ENCODE measurements at places on chromosomes 2 and 18.

- DNase-seq, result no peak
Observed at GRCh38 chr2:172082944-172083627, 2.2 kb upstream of the DLX1 start.

GRCh38 chr18:12968619-12969018, 20.8 kb downstream of the SEH1L start:
- DNase-seq, result peak; percentile 48

GRCh38 chr2:24076849-24077534, 866 bp upstream of the SF3B6 start:
- DNase-seq, result peak; percentile 8

- DNase-seq, result no peak
Observed at GRCh38 chr2:85720533-85720932, 26.4 kb downstream of the GNLY start.

GRCh38 chr2:83991992-83992391, 467.1 kb downstream of the SUCLG1 start:
- no peak for DNase-seq

DNA sequence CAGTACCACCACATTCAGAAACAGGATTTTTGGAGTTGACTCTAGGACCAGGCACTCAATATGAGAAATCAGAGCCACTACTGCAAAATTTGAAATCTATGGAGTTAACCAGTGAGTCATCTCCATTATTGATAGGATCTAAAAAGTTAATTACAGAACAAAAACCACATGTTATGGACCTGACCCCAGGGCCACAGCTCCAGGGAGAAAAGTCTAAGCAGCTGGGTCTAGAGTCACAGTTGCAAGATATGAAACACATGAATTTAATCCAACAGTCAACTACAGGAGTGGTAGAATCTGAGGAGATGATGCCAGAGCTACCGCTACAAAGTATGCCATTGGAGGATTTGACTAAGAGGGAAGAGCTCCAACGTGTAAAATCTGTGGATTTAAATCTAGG, 13.4 kb upstream of the ZNF512 start:
- DNase-seq, result no peak

DNA sequence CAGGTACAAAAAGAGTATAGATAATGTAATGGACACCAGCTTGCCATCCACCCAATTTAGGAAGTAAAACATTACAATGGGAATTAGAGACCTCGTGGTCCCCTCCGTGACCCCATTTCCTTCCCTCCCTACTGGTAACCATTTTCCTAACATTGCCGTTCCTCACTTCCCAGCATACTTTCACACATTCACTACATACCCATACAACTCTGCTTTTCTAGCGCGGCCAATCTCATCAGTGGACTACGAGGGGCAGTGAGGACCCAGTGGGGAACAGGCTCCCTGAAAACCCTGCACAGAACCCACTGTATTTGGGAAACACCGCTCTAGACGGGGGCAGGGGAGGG, 1.1 kb downstream of the ENOSF1 start:
- DNase-seq, result no peak

DNA sequence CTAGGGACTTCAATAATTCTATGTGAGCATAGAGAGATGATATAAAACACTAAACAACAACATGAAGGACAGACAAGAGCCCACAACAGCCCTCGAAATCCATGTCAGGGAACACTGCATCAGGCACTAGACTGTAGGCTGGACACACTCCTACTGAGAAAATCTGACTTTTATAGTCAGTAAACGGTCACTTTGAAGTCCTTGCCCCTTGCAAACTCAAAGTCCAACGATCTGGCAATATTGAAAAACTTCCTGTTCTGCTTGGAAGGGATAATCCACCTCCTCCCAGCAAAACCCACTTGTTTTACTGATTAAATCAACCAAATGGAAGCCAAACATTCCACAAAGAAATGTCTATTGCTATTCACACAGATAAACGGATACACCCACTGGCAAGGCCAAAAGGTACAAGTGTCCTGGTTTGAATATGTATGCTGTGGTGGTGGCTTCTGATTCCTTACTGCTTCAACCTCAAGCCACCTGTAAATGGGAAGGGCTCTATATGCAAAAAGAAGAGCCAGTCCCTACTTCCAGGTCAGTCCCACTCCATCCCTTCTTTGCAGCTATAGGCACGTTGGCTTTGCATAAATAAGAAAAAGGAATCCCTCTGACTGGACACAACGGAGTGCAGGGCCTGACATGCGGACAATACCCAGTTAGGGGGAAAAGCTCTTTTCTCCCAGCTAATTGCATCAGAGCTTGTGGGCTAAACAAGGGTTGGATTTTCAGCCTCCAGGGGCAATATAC, 56.6 kb downstream of the STK39 start:
- no peak for DNase-seq

- DNase-seq, result no peak
Observed at GRCh38 chr2:196278491-196278911, 107.1 kb upstream of the STK17B start.

DNA sequence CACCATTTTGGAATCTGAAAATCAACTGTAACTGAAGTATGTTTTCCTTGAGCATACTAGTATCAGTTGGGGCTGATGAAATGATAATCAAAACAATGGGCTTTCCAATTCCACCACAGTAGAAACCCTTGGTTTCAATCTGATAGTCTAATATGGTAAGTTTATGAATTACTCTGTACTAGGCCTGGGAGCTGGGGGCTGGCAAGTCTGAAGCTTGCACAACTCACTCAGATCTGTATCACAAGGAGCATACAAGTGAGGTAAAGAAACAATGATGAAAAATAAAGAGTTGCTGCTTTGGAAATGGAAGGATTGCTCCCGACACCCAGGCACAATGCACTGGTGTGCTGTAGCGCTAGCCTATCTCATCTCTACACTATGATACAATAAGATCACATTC, 19.4 kb downstream of the ZEB2 start:
- peak; percentile 57 for DNase-seq

DNA sequence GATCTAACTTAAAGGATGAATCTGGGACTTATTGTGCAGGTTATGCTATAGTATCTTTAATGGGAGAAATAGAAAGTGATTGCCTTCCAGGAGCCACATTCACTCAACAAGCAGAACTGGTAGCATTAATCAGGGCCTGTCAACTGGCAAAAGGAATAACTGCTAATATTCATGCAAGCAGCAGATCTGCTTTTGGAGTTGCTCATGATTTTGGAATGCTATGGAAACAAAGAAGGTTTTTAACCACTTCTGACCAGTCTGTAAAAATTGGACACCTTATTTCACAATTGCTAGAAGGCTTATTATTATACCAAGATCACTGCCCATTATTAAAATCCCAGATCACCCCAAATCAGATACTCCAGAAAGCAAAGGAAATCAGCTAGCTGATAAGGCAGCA, 200.4 kb downstream of the MREG start:
- no peak for DNase-seq

- DNase-seq, result peak; percentile 90
Observed at GRCh38 chr2:201262718-201263117, 2.4 kb downstream of the CASP8 start.

DNA sequence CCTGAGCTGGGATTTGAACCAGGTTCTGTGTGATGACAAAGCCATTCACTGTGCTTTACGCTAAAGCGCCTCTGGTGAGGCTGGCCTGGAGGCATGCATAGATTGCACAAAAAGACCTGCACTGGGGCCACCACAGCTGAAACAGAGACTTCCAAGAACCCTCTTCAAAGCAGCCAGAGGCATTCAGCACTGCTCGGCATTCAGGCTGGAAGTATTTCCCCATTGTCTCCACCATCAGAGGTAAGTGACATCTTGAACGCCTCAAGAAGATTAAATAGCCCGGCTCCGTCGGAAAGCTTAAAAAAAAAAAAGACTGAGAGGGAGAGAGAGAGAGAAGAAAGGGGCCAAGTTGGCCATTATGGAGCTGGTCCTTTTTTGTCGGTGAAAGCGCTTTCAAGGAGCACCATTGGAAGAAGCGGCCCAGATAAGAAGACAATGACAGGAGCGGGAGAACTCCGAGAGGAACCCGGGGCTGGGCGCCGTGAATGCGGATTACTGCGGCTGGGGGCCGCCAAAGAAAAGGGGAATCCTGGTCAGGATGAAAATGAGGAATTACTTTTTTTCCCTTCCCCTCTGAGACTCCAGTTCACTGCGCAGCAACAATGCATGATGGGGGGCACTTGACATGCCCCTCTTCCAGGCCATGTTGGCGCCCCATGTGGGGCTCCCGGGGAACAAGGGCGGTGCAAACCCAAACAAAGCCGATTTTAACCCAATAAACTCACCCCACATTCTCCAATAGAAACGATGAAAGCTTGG, 228.3 kb downstream of the MYCN start:
- DNase-seq, result no peak
